Gastroesophageal sphincter (tissue), 4 donors: ENCODE measurements at places on chromosomes 3 and 15.

GRCh38 chr3:63624941-63625560 lies 27.4 kb upstream of the SNTN start:
- no peak for ATAC-seq

- ATAC-seq = no peak
Measured at GRCh38 chr3:140863580-140864009, 78.0 kb upstream of the SLC25A36 start.

- no peak for ATAC-seq
Measured at GRCh38 chr3:152352554-152352953, 83.8 kb downstream of the MBNL1 start.

GRCh38 chr15:47551079-47551478 lies 166.2 kb upstream of the SEMA6D start:
- no peak for ATAC-seq

GRCh38 chr3:56706629-56707028 lies 23.6 kb upstream of the TASOR start:
- ATAC-seq = no peak

- ATAC-seq = no peak
Measured at GRCh38 chr3:172204716-172205115, 165.3 kb downstream of the FNDC3B start.

DNA sequence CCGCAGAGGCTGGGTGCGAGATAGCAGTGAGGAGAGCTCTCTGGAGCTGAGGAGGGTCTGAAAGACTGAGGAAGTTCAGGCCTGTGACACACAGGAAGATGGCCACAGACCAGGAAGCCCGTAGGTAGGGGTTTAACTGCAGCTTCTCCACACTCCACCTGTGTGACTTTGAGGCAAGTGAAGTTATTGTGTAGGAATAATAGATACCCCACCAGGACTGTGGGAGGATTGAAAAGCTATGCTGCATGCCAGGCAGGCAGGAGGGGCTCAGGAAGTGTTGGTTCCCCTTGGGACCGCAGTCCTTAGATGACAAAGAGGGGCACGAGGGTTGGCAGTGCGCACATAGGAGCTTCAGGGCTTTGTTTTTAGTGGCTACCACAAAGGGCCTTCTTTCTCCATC lies 50.9 kb downstream of the MAGEF1 start:
- ATAC-seq = no peak

GRCh38 chr15:71821547-71822129 lies 11.3 kb downstream of the NR2E3 start:
- ATAC-seq = no peak

- no peak for ATAC-seq
Measured at GRCh38 chr15:63250312-63250965, 27.0 kb upstream of the APH1B start.

GRCh38 chr3:129211772-129212171 lies 28.1 kb upstream of the CNBP start:
- peak; percentile 72 for ATAC-seq

DNA sequence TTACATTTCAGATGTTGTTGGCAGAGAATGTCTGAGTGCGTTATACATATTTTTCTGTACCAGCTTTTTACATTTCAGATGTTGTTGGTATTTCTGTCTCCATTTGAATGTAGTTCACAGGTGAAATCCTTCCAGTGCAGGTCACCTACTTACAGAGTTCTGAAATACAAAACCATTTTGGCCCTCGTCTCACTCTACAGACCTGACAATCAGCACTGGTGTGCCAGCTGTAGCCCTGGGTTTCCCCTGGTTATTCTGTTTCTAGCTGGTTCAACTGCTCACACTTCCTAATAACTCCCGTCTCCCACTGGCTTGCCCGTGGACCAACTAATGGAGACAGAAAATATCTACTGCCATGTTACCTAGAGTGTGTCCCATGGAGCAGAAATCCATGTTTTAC lies 87.5 kb upstream of the CDIN1 start:
- no peak for ATAC-seq

GRCh38 chr3:138355071-138355470 lies 6.7 kb downstream of the MRAS start:
- no peak for ATAC-seq

DNA sequence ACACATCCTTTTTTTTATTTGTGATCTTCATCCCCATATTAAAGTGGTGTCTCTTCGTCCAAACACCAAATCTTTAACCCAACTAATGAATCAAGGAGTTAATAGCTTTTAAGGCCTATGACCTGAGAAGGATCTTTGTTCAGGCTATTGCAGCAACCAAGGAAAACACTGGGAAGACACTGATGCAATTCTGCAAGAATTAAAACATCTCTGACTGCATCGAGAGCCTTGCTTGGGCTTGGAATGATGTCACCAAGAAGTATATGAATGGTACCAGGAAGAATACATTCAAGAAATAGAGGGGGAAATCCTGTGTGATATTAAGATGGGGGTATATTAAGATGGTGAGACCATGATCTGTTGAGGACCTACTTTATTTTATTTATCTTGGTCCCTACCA lies 214.2 kb upstream of the ARL6 start:
- ATAC-seq = no peak

GRCh38 chr3:151900460-151900859 lies 27.0 kb downstream of the SUCNR1 start:
- ATAC-seq = no peak

DNA sequence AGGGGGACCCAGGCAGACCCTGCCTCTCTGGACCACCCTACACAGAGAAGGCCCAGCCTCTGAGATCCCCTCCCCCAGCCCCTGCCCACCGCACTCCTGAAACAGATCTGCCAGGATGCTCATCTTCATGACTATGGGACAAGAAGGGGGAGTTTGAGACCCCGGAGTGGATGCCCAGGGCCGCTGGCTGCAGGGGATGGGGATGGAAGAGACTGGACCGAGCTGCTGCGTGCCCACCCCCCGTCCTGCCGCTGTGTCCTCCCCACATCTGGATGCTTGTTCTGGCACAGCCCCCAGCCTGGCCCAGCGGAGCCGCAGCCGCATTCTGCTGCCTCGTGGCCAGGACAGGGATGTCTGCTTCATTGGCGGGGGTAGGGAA lies 30.3 kb upstream of the SEMA3F start:
- no peak for ATAC-seq

GRCh38 chr3:127124120-127124519 lies 68.8 kb upstream of the PRR23E start:
- no peak for ATAC-seq

- ATAC-seq = no peak
Measured at GRCh38 chr3:31234145-31234544, 298.6 kb upstream of the STT3B start.

DNA sequence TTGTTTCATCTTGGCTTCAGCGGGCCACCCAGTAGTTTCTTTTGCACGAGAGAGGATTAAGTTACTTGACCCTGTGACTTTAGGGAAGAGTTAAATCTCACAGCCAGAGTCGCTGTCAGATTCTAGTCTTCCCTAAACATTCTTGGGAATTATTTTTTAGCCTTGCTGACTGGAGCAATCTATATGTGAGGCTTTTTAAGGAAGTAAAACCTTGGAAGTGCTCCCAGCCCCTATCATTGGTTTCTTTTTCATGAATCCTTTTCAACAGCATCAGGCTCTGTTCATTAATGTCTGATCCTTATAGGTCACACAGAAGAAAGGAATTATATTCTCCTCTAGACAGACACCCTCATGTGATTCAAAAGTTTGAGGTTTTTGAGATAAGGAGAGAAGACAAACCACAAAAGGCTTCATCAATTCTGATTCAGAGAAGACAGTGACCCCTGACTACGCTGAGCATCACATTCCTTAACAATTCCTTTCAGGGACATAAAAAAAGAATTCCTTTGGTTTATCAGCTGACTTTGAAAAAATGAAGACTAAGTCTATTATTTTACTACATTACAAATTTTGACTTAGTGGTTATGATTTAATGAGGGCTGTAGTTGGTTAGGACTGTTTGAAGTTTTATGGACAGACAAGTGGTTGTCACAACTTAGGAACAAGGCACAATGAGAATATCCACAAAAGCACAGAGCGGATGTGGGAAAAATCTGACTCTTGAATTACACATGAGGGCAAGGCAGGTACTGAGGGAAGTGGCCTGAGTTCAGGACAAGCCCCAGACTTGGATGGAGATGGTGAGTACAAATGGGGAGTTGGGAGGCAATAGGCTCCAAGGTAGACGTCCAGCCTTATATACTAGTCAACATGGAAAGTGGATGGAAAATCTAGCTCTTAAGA lies 171.1 kb upstream of the STT3B start:
- no peak for ATAC-seq

DNA sequence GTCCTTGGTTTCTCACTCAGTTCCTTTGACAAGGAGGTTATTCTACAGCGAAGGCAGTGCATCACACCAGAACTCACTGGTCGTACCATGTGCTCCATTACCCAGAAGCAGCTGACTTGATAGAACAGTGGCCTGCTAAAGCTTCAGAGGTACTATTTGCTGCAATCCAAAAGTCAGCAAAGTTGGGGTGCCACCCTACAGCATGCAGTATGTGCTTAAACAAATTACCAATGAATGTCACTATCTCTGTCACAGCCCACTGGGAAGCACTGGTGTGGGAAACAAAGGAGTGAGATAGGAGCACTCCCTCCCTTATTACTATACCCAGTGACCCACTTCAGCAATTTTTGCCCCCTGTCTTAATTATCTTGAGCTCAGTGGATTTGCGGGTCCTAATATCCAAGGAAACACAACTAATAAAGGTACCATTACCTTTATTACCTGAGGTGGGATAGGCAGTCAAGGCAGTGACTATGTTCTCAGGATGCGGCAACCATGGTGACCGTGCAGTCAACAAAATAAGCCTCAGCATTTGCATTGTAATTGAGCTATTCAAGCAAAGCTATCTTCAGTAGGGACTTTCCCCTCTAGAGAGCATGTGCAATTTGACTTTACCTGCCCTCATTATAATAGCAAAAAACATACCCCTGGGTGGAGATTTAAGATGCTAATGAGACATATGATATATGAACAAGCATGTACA lies 199.4 kb downstream of the OCA2 start:
- ATAC-seq = no peak

DNA sequence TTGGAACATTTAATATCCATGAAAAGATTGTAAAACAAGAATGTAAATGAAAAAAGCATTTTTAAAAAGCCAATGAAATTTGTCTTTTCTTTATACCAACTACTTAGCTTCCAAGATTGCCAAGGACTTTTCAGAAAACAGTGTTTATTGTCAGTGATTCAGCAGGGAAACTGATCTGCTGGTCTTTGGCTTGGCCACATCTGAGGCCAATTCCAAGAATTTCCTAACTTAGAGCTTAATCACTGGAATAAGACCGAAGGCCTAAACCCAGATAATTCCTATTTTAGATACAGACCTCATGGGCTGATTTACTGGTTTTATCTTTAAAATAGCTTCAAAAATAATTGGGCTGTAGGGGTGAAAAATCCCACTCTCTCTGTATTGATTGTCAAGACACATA lies 260.5 kb upstream of the RORA start:
- ATAC-seq = no peak

DNA sequence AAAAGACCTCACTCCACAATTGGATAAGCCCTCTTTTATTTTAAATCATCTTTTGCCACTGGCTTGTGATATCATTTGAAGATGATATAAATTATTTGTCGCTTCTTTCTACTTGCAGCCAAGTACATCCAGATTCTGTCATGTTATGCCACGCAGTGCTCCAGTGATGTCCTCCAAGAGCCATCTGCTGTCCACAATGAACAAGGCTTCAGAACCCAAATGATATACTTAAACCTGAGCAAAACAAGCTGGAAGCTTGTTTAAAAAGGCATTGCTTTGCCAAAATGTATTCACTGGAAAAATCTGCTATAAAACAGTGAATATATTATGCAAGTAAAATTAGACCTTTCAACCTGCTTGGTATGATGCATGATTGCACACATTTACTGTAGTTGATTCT lies 58.8 kb upstream of the ARL6 start:
- ATAC-seq = no peak

GRCh38 chr3:37847689-37848088 lies 14.0 kb upstream of the CTDSPL start:
- no peak for ATAC-seq

- no peak for ATAC-seq
Measured at GRCh38 chr3:178517665-178518334, 18.4 kb upstream of the KCNMB2 start.

DNA sequence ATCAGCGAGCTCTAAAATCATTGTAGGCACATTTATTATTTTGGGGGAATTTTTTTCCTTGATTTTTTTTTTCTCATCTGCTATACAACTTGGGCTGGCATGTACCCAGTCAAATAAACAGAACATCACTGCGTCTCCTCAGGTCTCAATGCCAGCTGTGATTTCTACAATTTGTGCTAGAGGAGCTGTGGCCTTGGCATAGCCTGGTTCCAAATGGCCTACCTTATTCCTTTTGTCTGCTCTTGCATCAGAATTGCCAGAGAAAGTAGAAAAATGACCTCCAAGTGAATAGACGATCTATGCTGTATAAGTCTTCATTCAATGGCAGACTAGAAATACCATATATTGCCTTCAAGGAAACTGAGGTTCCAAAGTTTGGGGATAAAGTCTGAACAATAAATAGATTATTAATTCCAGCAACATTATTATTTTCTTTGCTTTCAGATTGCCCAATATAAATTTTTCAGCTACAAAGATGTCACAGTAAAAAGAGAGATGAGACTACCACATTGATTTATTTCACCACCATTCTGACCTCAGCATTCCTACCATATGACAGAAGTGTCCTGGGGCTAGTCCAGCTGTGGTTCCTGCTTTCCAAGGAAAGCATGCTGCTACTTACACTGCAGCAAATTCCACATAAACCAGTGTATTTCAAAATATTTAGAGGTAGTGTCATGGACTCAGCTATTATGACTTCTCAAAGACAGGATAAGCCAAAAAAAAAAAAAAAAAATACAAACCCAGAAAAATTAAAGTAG lies 493.9 kb upstream of the ZNF385D start:
- peak; percentile 90 for ATAC-seq

GRCh38 chr3:30476368-30477084 lies 129.9 kb upstream of the TGFBR2 start:
- no peak for ATAC-seq

DNA sequence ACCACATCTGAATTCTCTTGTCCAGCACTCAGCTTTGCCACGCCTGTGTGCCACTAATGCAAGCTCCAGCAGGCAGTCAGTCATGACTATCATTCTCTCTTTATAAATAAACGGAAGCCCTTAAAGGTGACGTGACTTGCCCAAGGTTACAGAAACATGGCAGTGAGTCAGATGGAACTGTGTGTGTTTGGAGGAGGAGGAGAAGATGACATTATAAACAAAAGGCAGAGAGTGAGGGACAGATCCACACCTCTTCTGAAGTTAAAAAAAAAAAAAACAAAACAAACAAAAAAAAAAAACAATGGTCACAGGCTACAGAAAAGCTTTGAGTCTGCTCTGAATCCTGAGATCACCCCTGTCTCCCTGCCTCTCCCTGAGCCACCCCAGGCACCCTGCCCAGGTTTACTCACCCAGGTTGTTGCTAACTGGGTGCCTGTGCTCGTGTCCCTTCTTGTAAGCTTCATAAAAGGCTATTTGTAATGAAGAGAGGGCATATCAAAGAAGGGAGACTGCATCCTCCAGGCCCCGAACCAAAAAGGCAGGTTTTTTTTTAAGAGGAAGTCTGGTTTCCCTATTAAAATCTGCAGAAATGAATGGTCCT lies 119.7 kb upstream of the PHLDB2 start:
- ATAC-seq = no peak

GRCh38 chr3:32780071-32780734 lies 37.6 kb upstream of the TRIM71 start:
- no peak for ATAC-seq

- no peak for ATAC-seq
Measured at GRCh38 chr3:94246171-94246570, 183.3 kb downstream of the NSUN3 start.

- no peak for ATAC-seq
Measured at GRCh38 chr3:107816107-107816506, 274.7 kb downstream of the CD47 start.
